ENCODE measurements at places on chromosomes 4 and X.

GRCh38 chr4:64784125-64784524 lies 374.9 kb upstream of the TECRL start:
- no peak for DNase-seq

- DNase-seq = no peak
Observed at GRCh38 chr4:169800541-169800940, 42.8 kb upstream of the HPF1 start.

DNA sequence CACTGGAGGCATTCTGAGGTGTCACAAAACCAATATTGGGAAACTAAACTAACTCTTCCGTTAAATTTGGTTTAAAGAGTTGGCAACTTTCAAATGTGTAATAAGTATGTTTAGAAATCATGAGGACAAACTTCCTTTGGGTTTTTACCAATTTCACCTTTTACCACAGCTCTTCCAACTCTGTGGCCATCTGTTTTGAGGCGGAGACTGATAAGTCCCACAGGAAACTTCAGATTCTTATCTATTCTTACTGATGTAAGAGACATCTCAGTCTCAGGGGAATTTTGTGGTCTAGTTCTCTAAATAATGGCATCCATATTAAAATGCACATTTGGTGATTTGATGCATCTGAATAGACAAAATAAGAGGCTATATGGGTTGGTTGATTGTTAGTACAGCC lies 229.2 kb upstream of the AFF2 start:
- DNase-seq = no peak

- DNase-seq = no peak
Observed at GRCh38 chrX:41409006-41409405, 38.1 kb upstream of the NYX start.

DNA sequence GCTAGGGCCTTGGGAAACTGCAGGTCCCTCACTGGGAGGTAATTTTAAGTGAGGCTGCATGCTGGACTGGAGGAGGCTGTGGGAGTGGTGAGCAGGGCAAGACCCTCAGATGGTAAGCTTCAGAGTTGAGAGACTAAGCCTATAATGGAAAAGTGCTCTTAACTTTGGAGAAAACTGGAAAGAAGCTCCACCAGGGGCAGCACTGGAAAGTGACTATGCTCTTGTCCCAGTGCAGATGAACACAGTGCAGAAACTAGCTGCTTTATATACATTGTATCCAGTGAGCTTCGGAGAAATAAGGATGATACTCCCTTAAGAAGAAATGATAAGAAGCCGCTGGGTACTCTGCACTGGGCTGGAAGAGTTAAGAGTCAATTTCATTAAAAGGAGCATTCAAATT lies 3.2 kb upstream of the MAGEB2 start:
- no peak for DNase-seq

- DNase-seq = no peak
Observed at GRCh38 chr4:81621490-81621889, 149.8 kb upstream of the RASGEF1B start.

- no peak for DNase-seq
Observed at GRCh38 chr4:149891426-149891825, 75.8 kb upstream of the IQCM start.

- DNase-seq = peak; percentile 14
Observed at GRCh38 chr4:158446106-158446505, 75.6 kb upstream of the RXFP1 start.

DNA sequence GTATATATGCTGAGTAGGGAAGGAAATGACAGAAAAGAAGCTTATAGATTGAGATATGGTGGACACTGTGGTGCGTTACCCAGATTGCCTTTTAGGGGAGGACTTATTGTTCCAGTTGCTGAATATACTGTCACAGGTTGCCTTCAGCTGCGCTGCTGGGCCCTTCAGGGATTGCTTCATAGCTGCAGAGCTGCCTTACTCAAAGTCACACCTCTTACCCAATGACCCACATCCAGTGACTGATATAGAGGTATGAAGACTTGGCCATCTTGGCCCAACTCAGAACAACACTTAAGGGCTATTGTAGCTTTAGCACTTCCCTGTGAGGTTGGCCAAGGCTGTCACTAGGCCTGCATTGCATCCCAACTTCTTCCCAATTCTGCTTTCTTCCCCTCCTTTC lies 63.4 kb upstream of the TMEM164 start:
- DNase-seq = no peak

DNA sequence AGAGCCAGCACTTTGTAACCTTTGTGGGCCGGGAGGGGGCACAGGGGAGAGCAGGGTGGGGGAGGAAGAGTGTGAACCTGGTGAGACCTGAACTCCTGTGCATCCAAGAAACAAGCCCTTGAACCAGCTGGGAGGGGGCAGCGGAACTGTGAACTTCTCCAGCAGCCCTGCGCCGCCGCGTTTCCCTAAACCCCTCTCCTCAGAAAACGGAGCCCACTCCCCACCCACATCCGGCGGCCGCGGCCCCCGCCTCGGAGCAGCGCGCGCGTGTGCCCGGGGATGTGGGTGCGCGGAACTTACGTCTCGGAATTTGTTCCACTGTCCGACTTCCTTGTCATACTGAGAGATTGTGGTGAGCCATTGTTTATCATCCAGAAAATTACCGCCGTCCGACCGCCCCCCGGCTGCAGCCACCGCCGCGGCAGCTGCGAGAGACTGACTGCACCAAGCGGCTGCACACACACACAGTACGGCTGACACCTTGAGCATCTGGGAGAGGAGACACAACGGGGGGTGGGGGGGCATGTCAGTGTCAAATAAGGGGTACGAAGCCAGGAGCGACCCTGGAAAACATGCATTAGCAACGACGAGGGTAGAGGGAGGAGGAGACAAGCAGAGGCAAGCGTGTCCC lies 494 bp downstream of the SPOCK3 start:
- peak; percentile 2 for DNase-seq

DNA sequence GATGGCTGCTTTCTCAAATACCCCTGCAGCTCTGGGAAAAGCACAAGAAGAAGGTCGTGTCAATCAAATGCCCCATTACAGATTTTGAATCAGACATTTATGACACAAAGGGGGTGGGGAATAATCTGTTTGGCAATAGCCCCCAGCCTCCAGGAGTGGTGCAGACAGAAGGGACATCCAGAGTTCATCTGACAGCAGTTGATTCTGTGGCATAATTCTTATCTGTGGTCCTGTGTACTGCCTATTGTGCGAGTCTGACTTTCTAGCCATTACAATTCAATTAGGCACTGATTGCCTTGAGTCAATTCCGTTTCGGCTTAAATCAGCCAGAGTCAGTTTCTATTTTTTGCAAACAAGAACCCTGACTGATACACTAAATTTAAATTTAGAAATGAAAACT lies 28.6 kb upstream of the DCLK2 start:
- DNase-seq = no peak

GRCh38 chr4:165199722-165200121 lies 7.6 kb upstream of the KLHL2 start:
- DNase-seq = no peak

- no peak for DNase-seq
Observed at GRCh38 chr4:113071274-113071673, 21.8 kb downstream of the ANK2 start.

DNA sequence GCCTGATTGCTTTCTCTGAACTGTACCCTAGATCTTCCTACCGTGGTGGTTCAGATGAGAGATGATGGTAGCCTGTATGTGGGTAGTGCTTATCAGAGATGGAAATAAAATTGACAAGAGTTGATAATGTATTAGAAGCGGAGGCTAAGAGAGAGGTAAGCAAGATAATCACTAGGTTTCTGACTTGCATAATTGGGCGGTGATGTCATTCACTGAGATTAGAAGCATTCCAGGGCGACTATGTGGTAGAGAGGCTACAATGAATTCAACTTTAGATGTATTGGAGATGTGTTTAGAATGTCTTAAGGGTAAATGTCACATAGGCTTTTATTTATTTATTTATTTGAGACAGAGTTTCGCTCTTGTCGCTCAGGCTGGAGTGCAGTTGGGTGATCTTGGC lies 415 bp upstream of the TENM3 start:
- DNase-seq = peak; percentile 75

DNA sequence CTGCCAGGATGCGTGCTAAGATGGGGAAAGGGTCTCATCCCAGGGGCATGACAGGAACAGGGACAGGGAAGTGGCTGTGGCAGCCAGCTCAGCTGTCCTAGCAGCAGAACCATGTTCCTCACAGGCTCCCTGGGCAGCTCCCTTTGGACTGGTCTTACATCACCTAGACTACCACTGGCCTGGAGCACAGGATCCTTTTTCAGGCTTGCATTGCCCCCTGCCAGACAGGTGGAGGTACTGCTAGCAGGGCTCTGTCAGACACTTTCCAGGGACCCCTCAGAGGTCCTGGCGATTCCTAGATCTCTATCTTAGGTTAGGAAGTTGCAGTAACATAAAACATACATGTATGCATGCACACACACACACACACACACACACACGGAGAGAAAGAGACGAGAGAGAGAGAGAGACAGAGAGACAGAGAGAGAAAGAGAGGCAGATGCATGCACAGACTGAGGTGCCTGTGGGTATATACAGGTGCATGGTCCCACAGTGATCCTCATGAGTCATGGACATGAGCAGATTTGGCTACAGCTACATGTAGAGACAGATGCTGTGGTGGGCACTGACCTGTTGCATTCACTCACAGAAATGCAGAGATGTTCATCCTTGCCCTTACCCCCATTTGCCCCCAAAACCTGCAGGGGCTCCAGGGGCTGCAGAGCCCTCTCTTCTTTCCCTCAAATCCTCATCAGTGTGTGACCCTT lies 63.6 kb downstream of the STARD8 start:
- peak; percentile 32 for DNase-seq

- peak; percentile 71 for DNase-seq
Observed at GRCh38 chr4:114659386-114660008, 60.9 kb downstream of the UGT8 start.

GRCh38 chr4:63170923-63171322 lies 1238.3 kb downstream of the TECRL start:
- no peak for DNase-seq

Measured in brain microvascular endothelial cell (primary cell).